HepG2 (cell line): ENCODE measurements at places on chromosomes 3 and 15. TPM values are rescaled to one million over a fixed set of nuclear protein-coding genes. Genes with fewer than 3 reads are reported as not detected.

ABI3BP gene
- not detected in 2 replicates for total RNA-seq

C3orf85 gene
- not detected in 2 replicates for total RNA-seq

- H3K4me1 ChIP-seq = no peaks in the 10 kb centered on the region
- no peaks in the 10 kb centered on the region for H3K36me3 ChIP-seq
- H3K27ac ChIP-seq = no peak overlapping the region
- H3K4me3 ChIP-seq = no peak overlapping the region
Measured at GRCh38 chr3:33729993-33730392, 11.9 kb upstream of the CLASP2 start.

DNA sequence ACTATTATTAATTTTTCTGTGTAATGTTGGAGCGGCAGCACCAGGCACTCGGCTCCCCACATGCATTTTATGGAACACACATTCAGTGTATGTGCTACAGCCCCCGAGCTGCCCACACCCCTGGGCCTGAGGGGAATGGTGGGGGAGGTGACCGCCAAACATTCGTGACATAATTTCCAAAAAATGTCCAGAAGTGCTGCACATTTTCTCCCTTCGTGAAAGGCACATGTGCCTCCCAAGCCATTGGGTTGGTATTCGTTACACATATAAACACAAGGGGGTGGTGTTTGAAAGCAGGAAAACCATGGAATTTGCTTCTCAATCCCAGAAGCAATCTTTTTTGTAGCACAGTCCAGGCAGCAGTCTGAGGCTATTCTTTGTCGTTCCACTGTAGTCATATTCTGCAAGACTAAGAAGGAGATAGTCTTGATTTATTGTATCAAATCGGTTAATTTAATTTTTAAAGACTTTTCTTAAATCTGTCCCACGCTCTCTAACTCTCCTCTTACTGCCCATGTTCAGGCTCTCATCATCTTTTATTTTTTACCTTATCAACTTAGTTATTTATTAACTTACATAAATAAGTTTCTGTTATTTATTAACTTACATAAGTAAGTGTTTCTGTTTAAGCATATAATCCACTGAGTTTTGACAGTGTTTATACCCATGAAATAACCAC is 39.2 kb upstream of the POLR2M start:
- H3K4me3 ChIP-seq = no peak overlapping the region
- peaks cover 11% of the 10 kb centered on the region; the same call in 1 of the 3 replicates for H3K27me3 ChIP-seq
- DNase-seq = peak; percentile 16
- peaks cover 6% of the 10 kb centered on the region; the same call in 1 of the 2 replicates for H3K4me1 ChIP-seq
- no peak overlapping the region for H3K27ac ChIP-seq

GRCh38 chr3:18295171-18295920 is 129.8 kb downstream of the SATB1 start:
- H3K27me3 ChIP-seq = no peaks in the 10 kb centered on the region
- H3K27ac ChIP-seq = no peak overlapping the region
- peak; percentile 21 for DNase-seq
- H3K4me3 ChIP-seq = no peak overlapping the region
- no peaks in the 10 kb centered on the region for H3K4me1 ChIP-seq
- H3K36me3 ChIP-seq = no peaks in the 10 kb centered on the region

DNA sequence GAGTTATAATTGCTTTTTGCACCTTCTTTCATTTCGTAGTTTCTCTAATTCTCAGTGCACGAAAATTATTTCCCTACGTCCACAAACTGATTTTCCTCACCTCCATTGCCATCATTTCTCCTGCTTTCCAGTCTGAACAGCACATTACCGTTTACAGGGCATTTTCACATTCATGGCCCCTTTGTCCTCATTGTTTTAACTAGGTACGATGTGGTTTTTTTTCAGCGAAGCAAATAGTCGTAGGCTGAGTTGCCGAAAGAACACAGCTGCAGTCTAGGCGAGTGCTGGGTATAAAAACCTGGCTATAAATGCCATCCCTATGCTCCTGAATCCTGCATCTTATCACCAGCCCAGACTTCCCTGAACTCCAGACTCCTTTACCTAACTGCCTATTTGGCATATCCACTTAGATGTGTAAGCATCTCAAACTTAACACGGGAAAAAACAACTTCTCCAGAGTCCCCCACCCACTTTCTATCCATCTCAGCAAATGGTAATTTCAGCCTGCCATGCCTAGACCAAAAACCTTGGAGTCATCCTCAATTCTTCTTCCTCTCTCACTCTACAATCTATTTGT is 691 bp upstream of the FSIP1 start:
- H3K36me3 ChIP-seq = no peaks in the 10 kb centered on the region
- peak overlapping the region; percentile 37 for H3K27ac ChIP-seq
- no peak for DNase-seq
- H3K27me3 ChIP-seq = no peaks in the 10 kb centered on the region; the same call in 1 of the 3 replicates
- H3K4me1 ChIP-seq = peaks cover 41% of the 10 kb centered on the region
- H3K4me3 ChIP-seq = peak overlapping the region; percentile 74

DNA sequence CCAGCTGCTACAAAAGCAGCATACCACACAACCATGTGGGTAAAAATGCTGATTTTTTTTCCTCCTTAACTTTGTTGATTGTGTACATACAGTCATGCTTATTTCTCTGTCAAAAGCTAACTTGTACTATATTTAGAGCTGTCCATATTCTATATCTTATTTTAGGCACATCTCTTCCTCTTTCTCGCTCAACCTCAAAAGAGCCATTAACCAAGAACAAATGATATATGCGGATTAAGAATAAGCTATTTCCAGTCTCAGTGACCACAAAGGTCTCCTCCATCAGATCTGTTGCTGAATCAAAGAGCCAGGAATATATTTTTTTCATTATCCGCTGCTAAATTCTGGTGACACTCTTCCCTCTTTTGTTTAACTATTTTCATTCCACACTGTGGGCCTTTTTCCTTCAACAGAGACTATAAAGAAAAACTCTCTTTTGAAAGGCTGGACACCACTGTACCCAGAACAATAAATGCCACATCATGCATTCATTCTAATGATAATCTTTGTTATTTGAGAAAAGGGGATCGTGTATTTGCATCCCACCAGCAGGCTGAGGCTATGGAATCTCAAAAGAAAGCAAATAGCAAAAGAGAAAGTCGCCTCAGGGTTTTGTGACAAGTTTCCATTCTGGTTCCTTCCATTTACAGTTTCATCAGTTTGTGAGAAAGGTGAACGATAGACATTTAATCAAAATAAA is 8.0 kb downstream of the TMEM212 start:
- H3K4me1 ChIP-seq = peaks cover 47% of the 10 kb centered on the region
- H3K27me3 ChIP-seq = no peaks in the 10 kb centered on the region
- DNase-seq = no peak

DNA sequence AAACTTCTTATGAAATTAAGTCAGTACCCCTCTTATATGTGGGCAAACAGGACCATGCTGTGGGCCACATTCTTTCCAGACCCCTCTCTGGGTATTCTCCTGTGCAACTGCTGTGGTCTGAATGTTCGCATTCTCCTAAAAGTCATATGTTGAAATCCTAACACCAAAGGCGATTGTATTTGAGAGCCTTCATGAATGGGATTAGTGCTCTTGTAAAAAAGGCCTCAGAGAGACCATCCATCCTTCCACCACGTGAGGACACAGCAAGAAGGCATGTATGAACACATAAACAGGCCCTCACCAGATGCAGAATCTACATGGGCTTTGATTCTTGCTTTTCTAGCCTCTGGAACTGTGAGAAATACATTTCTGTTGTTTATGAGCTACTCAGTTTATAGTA is 68.0 kb upstream of the NAALADL2 start:
- no peaks in the 10 kb centered on the region for H3K4me1 ChIP-seq
- H3K4me3 ChIP-seq = no peak overlapping the region
- H3K27me3 ChIP-seq = no peaks in the 10 kb centered on the region
- DNase-seq = no peak

DNA sequence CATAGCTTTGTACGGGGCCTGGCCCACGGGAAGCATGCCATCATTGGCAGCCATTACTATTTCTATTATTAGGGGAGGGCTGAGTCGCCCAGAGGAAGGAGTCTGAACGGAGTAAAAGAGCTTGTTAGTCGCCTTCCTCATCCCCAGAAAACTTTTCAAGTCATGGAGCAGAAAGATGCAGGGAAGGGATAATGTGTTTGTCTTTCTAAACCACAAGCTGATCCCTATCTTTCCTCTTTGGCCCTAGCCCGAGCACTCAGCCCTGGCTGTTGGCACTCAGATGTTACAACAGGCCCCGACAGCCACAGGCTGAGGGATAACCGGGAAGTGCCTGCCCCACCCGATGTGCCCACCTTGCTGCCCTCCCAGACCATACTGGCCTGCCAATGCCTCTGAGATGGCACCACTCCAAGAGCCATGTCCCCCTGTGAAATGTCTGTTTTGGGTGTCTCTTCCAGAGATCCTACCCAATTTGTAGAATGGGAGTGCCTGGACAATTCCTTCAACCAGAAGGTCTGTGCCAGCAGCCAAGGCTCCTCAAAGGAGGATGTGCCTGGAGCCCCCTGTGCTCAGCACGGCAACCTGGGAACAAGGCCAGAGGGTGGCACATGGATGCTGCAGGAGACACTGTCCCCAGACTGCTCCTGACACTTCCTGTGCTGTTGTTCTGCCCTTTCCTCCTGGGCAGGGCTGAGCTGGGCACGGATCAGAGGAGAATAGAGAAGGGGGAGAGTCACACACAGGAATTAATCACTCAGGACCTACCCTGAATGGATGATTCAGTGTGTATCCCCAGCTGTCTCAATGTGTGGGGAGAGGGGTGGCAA is 10.8 kb downstream of the PAK6 start:
- H3K4me3 ChIP-seq = no peak overlapping the region
- DNase-seq = no peak
- H3K27me3 ChIP-seq = peaks cover 1% of the 10 kb centered on the region; the same call in 1 of the 2 replicates
- H3K27ac ChIP-seq = no peak overlapping the region
- H3K4me1 ChIP-seq = peaks cover 27% of the 10 kb centered on the region
- no peaks in the 10 kb centered on the region for H3K36me3 ChIP-seq

SERINC4 gene
- not detected in 2 replicates for total RNA-seq

GATM gene
- 1.5 and 2.1 TPM in 2 replicates for total RNA-seq

DNA sequence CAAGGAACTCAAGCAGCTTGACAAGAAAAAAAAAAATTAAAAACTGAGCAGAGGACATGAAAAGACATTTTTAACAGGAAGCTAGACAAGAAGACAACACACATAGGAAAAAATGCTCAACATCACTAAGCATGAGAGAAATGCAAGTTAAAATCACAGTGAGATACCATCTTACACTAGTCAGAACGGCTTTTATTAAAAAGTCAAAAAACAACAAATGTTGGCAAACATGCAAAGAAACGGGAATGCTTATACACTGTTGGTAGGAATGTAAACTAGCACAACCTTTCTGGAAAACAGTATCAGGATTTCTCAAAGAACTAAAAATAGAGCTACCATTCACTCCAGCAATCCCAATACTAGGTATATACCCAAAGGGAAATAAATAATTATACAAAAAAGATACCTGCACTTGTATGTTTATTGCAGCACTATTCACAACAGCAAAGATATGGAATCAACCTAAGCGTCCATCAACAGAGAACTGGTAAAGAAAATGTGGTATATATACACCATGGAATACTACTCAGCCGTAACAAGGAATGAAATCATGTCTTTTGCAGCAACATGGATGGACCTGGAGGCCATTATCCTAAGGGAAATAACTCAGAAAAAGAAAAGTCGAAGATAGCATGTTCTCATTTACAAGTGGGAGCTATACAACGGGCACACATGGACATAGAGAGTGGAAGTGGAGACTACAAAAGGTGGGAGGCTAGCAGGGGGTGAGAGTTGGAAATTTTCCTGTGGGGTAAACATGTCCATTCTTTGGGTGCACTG is 5.2 kb downstream of the GOLIM4 start:
- H3K4me3 ChIP-seq = no peak overlapping the region
- no peaks in the 10 kb centered on the region for H3K36me3 ChIP-seq
- no peaks in the 10 kb centered on the region; the same call in 2 of the 3 replicates for H3K27me3 ChIP-seq
- H3K27ac ChIP-seq = no peak overlapping the region
- no peak for DNase-seq

DNA sequence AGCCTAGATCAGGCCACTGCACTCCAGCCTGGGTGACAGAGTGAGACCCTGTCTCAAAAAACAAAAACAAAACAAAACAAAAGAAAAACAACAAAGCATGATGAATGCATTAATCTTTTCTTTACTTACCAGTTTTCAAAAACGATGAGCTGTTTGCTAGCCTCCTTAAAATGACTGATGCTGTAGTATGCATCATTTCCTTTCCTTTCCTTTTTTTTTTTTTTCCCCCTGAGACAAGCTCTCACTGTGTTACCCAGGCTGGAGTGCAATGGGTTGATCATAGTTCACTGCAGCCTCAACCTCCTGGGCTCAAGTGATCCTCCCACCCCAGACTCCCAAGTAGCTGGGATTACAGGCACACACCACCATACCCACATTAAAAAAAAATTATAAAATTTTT is 202.0 kb downstream of the ADAMTSL3 start:
- no peaks in the 10 kb centered on the region for H3K27me3 ChIP-seq
- H3K36me3 ChIP-seq = no peaks in the 10 kb centered on the region
- no peak for DNase-seq
- H3K4me1 ChIP-seq = no peaks in the 10 kb centered on the region

GRCh38 chr15:31435261-31435911 is 108.8 kb downstream of the KLF13 start:
- H3K27me3 ChIP-seq = peaks cover 8% of the 10 kb centered on the region; the same call in 1 of the 3 replicates
- no peak overlapping the region for H3K4me3 ChIP-seq
- DNase-seq = peak; percentile 75
- H3K4me1 ChIP-seq = peaks cover 12% of the 10 kb centered on the region
- H3K36me3 ChIP-seq = no peaks in the 10 kb centered on the region

ROPN1 gene
- not detected in 2 replicates for total RNA-seq

EPHB3 gene
- total RNA-seq = not detected in 2 replicates

DNA sequence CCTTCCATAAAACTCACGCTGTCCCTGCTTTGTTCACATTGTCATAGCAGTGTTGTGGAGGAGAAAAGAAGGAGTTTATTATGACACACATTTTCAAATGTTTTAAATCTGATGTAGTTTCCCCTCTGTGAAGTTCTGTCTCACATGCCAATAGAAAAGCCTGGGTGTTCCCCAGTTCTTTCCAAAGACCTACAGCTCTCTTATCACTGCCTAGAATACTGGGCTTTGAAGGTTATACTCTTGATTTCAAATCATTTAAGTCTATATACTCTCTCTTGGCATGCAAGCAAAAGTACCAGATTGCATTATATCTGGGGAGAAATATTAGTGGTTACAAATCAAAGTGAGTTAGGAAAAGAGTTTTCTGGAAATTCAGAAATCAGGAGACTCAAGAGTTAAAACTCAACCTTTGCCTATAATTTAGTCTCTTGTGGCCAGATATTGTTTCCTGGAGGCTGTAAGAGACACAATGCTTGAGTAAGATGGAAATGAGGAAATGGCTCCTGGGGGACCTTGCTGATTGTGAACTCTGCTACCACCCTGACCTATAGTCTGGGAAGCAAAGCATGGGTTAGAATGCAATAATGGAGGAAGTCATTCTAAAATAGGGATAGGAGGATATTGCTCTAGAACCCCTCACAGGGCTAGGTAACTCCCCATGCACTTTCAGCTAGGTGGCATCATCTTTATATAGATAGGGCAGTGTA is 182.8 kb downstream of the KCNAB1 start:
- no peaks in the 10 kb centered on the region for H3K36me3 ChIP-seq
- no peaks in the 10 kb centered on the region for H3K4me1 ChIP-seq
- no peak overlapping the region for H3K4me3 ChIP-seq
- no peak for DNase-seq
- no peak overlapping the region for H3K27ac ChIP-seq

- peaks cover 32% of the 10 kb centered on the region; the same call in 2 of the 3 replicates for H3K36me3 ChIP-seq
- no peak for DNase-seq
- H3K4me3 ChIP-seq = no peak overlapping the region
- no peaks in the 10 kb centered on the region for H3K27me3 ChIP-seq
Measured at GRCh38 chr15:90268415-90268814, 2.9 kb downstream of the NGRN start.

KBTBD13 gene
- not detected in 2 replicates for total RNA-seq

EIF4G1 gene
- 213 and 244 TPM in 2 replicates for total RNA-seq

GRCh38 chr15:25065286-25065685 is 110.5 kb downstream of the SNRPN start:
- DNase-seq = no peak
- no peaks in the 10 kb centered on the region for H3K4me1 ChIP-seq
- no peaks in the 10 kb centered on the region for H3K27me3 ChIP-seq
- H3K4me3 ChIP-seq = no peak overlapping the region
- no peak overlapping the region for H3K27ac ChIP-seq
